ENCODE measurements at places on chromosomes 2 and 18. TPM values are rescaled to one million over a fixed set of nuclear protein-coding genes. Genes with fewer than 3 reads are reported as not detected.

UBXN2A gene
- total RNA-seq, result 16.2 TPM

TPO gene
- total RNA-seq, result not detected

RAPH1 gene
- 16.9 TPM for total RNA-seq

METTL8 gene
- total RNA-seq, result 33.0 TPM

WDR54 gene
- total RNA-seq, result 82.5 TPM

ANKRD62 gene
- 7.3 TPM for total RNA-seq

NAPG gene
- total RNA-seq, result 52.3 TPM

SMIM21 gene
- not detected for total RNA-seq

IL36A gene
- not detected for total RNA-seq

UGT1A10 gene
- total RNA-seq, result not detected

GKN1 gene
- not detected for total RNA-seq

KCNK3 gene
- total RNA-seq, result not detected

APLF gene
- total RNA-seq, result 6.8 TPM

PXDN gene
- not detected for total RNA-seq

C1QL2 gene
- not detected for total RNA-seq

GRHL1 gene
- total RNA-seq, result 2.5 TPM

CFC1 gene
- total RNA-seq, result not detected

B3GNT7 gene
- 7.4 TPM for total RNA-seq

CPO gene
- total RNA-seq, result not detected

SUPT7L gene
- total RNA-seq, result 33.0 TPM

LCT gene
- total RNA-seq, result 0.09 TPM

IL36B gene
- total RNA-seq, result not detected

ITGA6 gene
- 0.24 TPM for total RNA-seq

Data from OCI-LY7 (cell line).